Kasumi-1 (cell line): ENCODE measurements at places on chromosomes 4 and X.

GRCh38 chrX:44344687-44345086, 1.2 kb upstream of the EFHC2 start:
- peak; percentile 65 for DNase-seq

DNA sequence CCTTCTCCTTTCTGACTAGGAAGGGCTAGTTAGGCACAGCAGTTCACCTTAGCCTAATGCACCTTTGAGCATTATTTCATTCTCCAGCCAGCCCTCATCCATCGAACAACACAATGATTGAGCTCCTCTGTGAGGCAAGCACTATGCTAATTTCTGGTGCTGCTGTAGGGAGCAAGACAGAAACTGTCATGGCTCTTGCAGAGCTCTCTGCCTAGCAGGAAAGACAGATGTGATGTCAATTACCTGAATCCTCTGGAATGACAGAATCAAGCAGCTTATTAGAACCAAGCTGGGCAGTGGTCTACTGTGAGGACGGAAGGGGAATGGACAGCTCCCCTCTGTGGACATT, 256.1 kb upstream of the NOCT start:
- DNase-seq, result no peak

- no peak for DNase-seq
Observed at GRCh38 chr4:3266076-3266475, 17.1 kb downstream of the MSANTD1 start.

- peak; percentile 35 for DNase-seq
Observed at GRCh38 chrX:12814420-12814819, 23.2 kb downstream of the PRPS2 start.

GRCh38 chrX:133666256-133666655, 251.0 kb upstream of the GPC4 start:
- no peak for DNase-seq

- no peak for DNase-seq
Observed at GRCh38 chr4:139522457-139522856, 33.6 kb downstream of the SETD7 start.

DNA sequence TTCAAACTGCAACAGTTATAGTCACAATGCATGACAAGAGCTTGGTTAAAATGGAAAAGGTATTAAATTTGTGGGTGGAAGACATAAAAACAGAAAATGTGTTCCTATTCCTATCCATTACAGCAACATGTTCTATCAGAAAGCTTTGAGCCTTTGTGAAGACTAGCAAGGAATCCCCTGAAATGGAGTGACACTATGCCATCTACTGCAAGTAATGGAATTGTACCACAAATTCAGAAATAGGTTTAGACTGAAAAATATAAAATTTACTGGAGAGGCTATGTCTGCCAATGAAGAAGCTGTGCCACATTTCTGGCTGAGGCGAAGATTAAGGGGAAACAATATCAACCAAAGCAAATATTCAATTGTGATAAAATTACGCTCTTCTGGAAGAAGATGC, 247.9 kb downstream of the ADAM29 start:
- no peak for DNase-seq

- no peak for DNase-seq
Observed at GRCh38 chrX:123392921-123393320, 208.8 kb downstream of the GRIA3 start.

GRCh38 chr4:2713337-2713736, 42.8 kb downstream of the TNIP2 start:
- no peak for DNase-seq

DNA sequence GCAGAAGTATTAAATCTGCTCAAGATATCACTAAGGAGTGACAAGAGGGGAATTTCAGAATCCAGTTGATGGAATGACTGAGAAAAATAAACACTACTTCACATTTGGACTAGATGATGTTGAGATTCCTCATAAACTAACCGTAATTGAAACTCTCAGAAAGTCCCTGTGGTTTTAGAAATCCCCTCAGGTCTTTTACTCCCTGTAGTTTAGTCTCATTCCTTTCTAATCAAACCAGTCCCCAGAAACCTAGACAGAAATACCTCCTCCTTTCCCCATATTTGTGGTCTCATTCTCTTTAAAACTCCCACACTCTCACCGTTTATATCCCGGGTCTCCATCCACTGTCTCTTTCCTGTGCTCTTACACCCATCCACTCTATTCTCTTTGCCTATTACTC, 15.0 kb upstream of the TLR1 start:
- no peak for DNase-seq

- DNase-seq, result no peak
Observed at GRCh38 chr4:657338-657833, 16.7 kb downstream of the ATP5ME start.

- no peak for DNase-seq
Observed at GRCh38 chr4:165437691-165438090, 58.9 kb downstream of the CPE start.

- no peak for DNase-seq
Observed at GRCh38 chrX:87900320-87900908, 382.8 kb downstream of the KLHL4 start.

GRCh38 chr4:13944095-13944511, 316.6 kb upstream of the BOD1L1 start:
- no peak for DNase-seq

- peak; percentile 39 for DNase-seq
Observed at GRCh38 chrX:2894885-2895292, 34.2 kb downstream of the ARSD start.

GRCh38 chr4:137794764-137795254, 262.5 kb upstream of the PCDH18 start:
- no peak for DNase-seq

DNA sequence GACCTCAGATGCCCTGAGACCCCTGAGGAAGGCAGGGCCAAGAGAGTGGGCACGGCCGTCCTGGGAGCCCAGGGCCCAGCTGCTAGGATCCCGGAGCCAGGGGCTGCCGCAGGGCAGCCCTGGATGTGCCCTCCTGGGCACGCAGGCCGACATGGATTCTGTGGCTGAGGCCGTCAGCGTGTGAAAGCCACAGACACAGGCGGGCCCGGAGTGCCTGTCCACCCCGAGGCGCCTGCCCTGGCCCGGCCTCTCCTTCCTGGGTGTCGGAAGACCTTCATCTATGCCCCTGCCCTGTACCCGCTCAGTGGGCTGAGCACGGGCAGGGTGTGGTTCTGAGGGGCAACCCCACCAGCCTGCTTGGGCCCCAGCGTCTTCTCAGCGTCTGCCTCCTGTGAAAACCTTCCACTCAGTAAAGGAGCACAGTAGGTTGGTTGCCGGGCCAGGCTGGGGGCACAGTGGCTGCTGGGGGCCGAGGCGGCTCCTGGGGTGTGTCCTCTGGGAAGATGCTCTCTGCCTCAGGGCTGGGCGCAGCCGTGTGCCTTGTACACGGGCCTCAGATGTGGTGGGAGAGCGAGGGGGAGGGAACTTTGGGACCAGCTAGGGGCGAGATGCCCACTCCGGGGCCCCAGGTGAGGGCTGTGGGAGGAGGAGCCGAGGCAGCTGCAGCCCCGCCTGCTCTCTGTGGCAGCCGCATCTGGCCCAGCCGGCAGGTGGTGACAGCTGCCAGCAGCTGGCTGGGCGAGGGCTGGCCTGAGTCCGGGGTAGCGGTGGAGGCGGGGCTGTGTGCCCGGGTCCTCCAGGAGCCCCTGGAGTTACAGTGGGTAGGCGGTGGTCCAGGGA, 20.8 kb downstream of the FGFRL1 start:
- no peak for DNase-seq

GRCh38 chr4:120865985-120866384, 56.5 kb downstream of the PRDM5 start:
- no peak for DNase-seq

- no peak for DNase-seq
Observed at GRCh38 chr4:25863347-25863784, 578 bp upstream of the SEL1L3 start.

GRCh38 chr4:42172921-42173320, 20.5 kb upstream of the BEND4 start:
- DNase-seq, result no peak

DNA sequence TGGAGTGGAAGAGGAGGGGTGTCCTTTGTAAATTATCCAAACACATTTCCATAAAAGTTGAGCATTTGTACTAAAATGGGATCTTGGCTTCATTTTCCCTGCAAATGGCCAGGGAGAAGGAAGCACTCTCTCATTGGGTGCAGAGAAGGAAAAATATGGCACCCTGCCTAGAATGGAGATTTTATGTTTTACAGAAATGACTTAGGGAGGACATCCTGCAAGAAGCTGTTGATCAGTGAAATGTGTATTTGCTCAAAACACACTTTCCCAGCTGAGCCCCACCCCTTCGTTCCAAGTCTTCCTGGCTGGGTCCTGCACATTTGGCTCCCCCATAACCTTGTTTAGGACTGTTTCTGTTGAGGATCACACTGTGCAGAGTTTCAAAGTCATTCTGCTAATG, 213.5 kb upstream of the TAPT1 start:
- DNase-seq, result no peak

DNA sequence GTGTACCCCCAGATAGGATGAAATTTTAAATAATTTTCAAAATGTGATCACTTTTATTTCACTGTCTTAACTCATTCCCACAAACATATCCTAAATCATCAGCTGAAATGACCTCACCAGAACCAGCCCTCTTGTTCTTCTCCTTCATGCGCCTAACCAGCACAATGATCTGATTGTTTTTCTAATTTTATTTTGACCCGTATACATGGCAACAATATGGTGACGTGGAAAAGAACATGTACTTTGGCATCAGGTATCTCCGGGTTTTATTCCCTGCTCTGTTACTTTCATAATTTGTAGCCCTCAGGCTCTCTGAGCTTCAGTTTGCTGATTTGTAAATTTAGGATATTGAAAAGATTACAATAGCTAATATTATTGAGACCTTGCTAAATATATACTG, 562.4 kb upstream of the ZFP42 start:
- DNase-seq, result no peak

DNA sequence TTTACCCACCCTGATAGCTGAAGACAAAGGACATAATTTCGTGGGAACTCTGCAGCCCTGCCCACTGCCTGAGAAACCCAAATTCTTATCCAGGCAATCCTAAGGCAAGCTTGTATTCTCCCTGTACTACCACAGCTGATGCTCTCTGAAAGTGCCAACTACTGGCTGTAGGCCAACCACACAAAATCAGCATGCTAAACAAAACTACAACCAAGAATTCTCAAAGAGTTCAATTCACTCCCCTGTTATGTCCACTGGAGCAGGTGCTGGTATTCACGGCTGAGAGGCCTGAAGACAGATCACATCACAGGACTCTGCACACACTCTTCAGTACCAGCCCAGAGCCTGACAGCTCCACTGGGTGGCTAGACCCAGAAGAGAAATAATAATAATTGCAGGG, 375.9 kb upstream of the NDST4 start:
- DNase-seq, result no peak

GRCh38 chrX:137747244-137748043, 181.5 kb downstream of the ZIC3 start:
- DNase-seq, result no peak

DNA sequence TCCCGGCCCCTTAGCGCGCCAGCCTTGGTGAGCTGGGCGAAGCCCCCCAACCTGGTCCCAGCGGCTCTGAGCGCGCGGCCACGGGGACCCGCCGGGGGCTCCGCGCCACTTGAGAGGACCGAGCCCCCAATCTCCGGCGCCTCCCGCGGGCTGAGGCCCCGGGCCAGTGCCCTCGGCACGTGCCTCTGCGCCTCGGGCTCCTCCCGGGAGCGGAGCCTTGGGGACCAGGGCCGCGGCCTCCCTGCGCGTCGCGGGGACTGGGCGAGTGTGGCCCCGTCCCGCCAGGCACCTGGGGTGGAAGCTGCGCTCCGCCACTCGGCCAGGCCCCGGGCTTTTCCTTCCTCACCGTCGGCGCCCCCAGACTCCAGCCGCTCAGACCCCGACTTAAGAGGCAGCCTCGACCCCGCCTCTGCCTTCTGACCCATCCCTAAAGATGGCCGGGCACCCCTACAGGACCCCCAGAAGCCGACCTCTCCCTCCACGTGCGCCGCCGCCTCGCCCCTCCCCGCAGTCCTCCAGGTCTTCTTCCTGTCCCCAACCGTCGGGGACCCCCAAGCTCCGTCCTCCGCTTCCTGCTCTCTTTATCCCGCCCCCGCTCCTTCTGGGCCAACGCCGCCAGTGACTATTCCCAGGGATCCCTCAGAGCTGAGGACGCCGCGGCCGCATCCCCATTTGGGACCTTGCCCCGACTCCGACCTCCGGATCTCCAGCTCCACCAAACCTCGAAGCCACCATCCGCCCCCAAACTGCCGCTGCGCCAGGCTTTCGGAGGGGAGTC, 752 bp downstream of the ERAS start:
- peak; percentile 3 for DNase-seq

DNA sequence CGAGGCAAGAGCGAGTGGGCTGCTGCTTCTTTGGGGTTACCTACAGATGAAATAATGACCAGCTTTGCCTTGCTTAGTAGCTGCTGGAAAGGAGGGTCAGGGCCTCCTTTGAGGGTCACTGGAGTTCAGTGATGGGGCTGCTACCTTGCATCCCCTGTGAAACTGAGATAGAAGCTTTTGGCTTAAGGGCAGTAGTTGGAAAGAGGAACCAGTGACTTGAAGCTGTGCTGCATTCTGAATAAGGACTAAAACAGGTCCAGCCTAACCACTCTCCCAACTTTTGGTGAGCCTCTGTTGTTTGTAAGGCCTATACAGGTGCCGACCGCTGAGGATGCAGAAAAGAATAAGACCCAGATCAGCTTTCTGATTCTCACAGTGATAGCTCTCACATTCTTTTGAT, 41.2 kb downstream of the RASL11B start:
- DNase-seq, result no peak

- no peak for DNase-seq
Observed at GRCh38 chr4:147994491-147995385, 262.9 kb downstream of the ARHGAP10 start.

GRCh38 chrX:97074400-97074799, 190.7 kb downstream of the RPA4 start:
- no peak for DNase-seq

- no peak for DNase-seq
Observed at GRCh38 chr4:99763635-99764101, 53.0 kb upstream of the DAPP1 start.

DNA sequence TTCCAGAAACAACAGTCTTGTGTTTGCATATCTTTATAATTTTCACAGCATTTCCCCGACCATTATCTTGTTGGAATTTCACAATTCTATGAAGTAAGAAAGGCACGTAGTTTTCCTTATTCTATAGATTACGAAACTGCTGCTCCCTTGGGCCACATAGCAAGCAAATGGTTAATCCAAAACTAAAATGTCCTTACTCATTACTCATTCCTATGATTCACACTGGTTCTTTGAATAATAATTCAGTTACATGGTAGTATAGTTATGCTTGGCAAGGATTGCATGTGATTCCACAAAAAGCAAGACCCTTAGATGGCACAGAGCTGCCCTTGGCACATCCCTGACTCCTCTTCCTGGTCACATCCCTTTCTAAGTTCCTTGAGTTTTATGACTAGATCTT, 51.2 kb downstream of the OR13H1 start:
- no peak for DNase-seq

GRCh38 chr4:107379054-107379869, 340.8 kb downstream of the PAPSS1 start:
- DNase-seq, result no peak

DNA sequence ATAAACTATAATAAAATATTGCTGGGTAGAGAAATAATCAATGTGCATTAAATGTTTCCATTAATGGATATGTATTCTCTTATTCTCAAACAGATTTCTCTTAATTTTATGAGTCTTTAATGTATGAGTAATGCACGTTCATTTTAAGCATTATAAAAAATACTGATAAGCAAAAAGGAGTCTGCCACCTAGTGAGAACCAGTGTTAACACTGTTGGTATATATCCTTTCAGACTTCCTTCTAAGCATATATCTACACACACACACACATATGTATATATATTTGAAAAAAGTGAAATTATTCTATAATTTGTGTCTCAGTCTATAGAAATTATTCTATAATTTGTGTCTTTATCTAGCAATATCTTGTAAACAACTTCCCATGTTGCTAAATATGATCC, 49.9 kb upstream of the MTMR1 start:
- DNase-seq, result peak; percentile 16
